GM04504 (cell line): ENCODE measurements at places on chromosomes 2 and 18.
A peak's percentile ranks its signal among the peaks of the same experiment; 100 is the strongest.

- DNase-seq, result no peak
Measured at GRCh38 chr2:70431716-70432347, 121.8 kb downstream of the TGFA start.

- DNase-seq, result peak; percentile 97
Measured at GRCh38 chr2:195898505-195899191, 170.0 kb downstream of the DNAH7 start.

- DNase-seq, result no peak
Measured at GRCh38 chr2:168992026-168992425, 39.1 kb downstream of the ABCB11 start.

- DNase-seq, result no peak
Measured at GRCh38 chr2:103346780-103347179, 584.9 kb downstream of the TMEM182 start.

DNA sequence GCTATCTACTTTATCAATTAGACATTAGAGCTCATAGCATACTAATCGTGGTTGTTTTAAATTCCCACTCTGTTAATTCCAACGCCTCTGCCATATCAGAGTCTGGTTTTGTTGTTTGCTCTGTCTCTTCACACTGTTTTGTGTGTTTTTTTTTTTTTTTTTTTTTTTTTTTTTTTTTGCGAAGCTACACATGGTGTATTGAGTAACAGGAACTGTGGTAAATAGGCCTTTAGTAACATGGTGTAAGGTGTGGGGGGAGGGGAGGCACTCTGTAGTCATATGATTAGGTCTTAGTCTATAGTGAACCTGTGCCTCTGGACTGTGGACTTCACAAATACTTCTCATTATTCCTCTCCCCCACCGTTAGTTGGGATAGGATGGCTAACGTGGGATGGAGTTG, 370.7 kb upstream of the RAB12 start:
- DNase-seq, result no peak

DNA sequence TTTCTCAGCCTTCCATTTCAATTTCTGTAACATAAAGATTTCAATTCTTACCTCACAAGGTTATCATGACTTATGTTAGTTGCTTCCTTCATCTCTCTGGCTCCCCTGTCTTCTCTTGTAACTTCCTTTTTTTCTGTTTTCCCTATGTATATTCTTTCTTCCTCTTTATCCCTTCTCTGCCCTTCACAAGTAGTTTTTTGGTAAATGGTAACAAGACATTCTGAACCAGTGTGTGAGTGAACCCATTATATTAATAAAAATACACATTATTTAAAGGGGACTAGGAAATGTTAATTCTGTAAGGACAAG, 8.4 kb downstream of the ACSL3 start:
- DNase-seq, result no peak

- no peak for DNase-seq
Measured at GRCh38 chr18:61334951-61335683, 1.9 kb downstream of the CDH20 start.

- peak; percentile 22 for DNase-seq
Measured at GRCh38 chr2:132374551-132374950, 42.1 kb upstream of the GPR39 start.

- DNase-seq, result no peak
Measured at GRCh38 chr2:1663621-1664020, 80.7 kb downstream of the PXDN start.

DNA sequence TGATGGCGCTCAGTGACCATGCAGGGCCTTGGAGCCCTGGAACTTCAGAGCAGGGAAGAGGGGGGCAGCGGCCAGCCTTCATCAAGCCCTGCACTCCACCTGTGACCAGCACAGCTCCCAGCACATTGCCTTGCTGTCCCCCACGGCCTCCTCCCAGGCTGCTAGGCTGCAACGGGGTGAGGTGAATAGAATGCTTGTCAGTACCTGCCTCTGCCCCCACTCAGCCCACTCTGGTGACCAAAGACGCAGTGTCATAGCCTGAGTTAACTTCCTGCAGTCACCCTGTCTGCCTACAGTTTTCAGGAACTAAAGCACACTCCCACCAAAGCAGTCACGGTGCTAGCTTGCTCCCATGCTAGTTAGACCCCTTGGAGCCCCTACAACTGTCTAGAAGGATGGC, 72.1 kb downstream of the STPG4 start:
- DNase-seq, result no peak

- DNase-seq, result no peak
Measured at GRCh38 chr2:136487421-136487820, 277.9 kb upstream of the THSD7B start.

- DNase-seq, result no peak
Measured at GRCh38 chr2:150357770-150358467, 129.5 kb downstream of the RND3 start.

DNA sequence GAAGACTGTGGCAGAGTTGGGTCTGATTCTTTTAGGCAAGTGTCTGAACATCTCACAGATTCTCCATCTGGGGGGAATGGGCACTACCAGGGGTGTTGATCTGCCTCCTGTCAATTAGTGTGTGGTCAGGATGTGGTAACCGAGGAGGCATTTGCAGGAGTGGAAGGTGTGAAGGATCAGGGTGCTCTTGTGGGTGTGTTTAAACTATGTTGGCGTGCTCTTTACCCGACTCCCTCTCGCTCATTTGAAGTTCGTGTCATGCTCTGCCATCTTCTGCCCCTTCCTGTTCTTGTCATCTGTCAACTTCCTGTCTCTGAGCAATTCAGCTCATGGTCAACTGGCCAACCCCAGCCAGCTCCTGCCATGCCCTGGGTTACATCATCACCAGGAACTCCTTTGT, 107.9 kb downstream of the RTN4 start:
- no peak for DNase-seq

DNA sequence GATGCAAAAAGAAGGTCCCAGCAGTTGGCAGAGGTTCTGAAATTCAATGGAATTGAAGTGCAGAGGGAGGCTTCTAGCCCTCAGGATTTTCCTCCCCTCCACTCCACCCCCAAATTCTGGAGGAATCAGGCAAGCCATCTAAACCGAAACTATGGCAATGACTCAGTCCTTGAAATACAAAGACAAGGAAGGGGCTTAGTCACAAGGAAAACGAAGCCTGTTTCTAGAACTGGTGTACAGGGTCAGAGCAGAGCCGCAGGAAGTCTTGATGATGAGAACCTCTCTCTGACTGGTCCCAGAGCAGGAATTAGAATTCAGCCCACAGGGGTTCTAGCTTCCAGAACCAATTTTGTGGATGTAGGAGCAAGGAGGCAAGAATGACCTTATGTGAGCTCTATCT, 111.7 kb upstream of the SCN1A start:
- peak; percentile 56 for DNase-seq
